Bladder microvascular endothelial cell (primary cell): ENCODE measurements at places on chromosomes 4 and X. TPM values are rescaled to one million over a fixed set of nuclear protein-coding genes. Genes with fewer than 3 reads are reported as not detected.

CT45A10 gene
- not detected in 2 replicates for total RNA-seq

MAGEA12 gene
- total RNA-seq = not detected in 2 replicates

RTL5 gene
- total RNA-seq = 0.16 and 1.1 TPM in 2 replicates

PNCK gene
- not detected in 2 replicates for total RNA-seq

ATP6AP1 gene
- 54.4 and 128 TPM in 2 replicates for total RNA-seq

OCRL gene
- total RNA-seq = 7.8 and 20.0 TPM in 2 replicates

UGT8 gene
- total RNA-seq = not detected in 2 replicates
